ENCODE measurements at places on chromosomes 1 and 21.

DNA sequence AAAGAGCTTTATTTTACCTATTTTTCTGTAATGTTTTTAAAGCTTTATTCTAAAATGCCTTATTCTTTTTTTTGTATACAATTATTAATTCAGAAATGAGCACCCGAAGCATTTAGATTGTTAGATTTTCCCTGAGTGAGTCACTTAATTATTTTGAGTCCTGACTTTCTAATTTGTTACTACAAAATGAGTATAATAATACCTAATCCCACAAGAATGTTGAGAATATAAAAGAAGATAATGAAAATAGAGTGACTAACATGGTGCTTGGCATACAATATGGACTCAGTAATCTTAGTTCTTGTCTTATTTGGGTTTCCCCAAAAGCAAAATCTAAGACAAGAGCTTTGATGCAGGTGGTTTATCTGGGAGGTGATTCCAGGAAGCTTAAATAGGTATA is 142.2 kb downstream of the LHX8 start:
- no peak for DNase-seq

DNA sequence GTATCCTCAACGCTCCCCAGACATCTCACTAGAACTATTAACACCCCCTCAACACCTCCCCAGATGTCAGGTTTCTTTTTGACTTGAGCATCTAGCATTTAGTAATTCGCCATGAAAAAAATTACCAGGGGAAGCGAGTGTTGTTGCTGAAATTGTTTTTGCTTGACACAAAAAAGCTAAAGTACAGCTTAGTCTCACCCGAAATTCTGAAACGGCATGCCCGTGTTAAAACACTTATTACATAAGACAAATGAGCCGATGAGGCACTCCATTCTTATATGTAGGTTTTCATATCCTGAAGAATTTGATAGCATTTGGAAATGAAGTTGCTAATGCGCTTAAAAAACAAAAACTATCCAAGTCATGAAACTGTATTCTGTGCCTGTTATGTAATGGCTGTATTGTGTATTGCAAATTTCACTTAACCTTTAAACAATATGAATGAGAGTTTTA is 1.3 kb upstream of the NRIP1 start:
- DNase-seq = no peak

GRCh38 chr1:212147581-212148033 is 112.1 kb downstream of the DTL start:
- DNase-seq = no peak

DNA sequence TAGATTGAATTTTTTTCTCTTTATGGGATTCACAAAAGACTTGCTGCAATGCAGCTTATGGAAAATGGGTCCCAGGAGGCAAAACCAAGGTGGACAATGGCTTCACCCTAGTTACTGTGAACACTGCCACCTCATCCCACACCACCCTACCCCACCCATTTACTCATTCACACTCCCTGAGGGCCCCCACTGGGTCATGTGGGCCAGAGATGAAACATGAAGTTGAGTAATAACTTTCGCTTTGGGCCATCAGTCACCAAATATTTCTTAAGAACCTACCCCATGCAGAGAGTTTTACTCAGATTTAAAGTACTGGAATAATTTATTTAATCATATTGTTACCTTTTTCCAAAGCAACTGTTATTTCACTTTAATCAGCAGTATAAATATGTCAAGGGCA is 191.8 kb downstream of the TPR start:
- no peak for DNase-seq

DNA sequence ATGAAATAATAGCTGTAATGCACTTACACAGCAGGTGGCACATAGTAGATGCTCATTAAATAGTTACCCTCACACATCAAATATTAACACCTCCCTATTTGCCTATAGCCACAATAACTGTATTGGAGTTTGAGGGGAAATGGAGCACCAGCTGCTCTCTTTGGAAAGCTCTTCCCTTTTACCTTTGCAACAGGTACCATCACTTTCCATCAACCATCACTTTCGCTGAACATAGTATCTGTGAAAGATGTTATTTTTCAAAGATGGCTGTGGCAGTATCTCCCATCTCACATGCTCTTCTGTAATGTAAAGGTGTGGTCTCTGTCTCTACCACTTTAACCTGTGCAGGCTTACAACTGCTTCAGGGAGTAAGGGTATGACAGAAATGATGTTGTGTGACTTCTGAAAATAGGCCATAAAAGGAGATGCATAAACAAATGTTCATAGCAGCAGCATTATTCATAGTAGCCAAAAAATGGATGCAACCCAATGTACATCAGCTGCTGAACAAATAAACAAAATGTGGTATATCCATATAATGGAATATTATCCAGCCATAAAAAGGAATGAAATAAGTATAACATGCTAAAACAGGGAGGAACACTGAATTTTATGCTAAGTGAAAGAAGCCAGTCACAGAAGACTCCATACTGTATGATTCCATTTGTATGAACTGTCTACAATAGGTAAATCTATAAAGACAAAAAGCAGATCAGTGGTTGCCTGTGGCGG is 288.3 kb downstream of the AKT3 start:
- no peak for DNase-seq

- no peak for DNase-seq
Observed at GRCh38 chr21:42739061-42739931, 85.9 kb downstream of the PDE9A start.

DNA sequence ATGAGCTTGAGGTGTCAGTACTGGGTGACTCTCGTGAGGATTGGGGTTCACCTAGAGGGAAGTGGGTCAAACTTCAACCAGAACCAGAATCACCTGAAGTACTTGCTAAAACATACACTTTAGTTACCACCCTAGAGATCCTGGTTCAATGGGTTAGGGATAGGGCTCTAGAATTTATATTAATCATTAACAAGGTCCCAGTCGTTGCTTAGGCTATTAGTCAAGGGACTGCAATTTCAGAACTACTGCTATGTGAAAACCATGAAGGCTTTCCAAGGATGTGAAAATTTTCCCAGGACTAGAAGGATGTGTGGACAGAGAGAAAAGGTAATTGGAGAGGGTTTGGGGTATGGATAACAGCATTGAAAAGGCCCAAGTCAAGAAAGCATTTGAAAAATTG is 162.6 kb downstream of the GRIK1 start:
- no peak for DNase-seq

DNA sequence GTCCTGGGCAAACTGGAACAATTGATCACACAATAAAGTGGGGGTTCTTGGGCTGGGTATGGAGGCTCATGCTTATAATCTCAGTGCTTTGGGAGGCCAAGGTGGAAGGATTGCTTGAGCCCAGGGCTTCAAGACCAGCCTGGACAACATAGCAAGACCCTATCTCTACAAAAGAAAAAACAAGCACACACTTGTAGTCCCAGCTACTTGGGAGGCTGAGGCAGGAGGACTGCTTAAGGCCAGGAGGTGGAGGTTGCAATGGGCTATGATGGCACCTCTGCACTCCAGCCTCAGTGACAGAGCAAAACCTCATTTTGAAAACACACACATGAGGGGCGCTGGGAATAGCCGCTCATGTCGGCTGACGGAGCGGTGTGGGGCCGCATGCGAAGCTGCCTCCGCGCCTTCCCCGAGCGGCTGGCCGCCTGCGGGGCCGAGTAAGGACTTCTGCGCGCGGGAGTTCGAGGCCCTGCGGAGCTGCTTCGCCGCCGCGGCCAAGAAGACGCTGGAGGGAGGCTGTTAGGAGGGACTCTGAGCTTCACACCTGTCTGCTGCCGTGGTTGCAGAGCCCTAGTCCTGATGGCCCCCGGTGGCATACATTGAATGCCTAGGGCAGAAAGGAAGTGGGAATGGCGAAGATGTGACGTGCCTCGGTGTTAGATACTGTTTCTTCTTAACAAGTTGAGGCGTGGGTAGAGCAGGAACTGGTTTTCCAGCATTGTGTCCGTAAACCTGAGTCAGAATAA is 59.5 kb downstream of the ACBD3 start:
- no peak for DNase-seq

- DNase-seq = no peak
Observed at GRCh38 chr1:54335011-54335754, 71.0 kb downstream of the SSBP3 start.

DNA sequence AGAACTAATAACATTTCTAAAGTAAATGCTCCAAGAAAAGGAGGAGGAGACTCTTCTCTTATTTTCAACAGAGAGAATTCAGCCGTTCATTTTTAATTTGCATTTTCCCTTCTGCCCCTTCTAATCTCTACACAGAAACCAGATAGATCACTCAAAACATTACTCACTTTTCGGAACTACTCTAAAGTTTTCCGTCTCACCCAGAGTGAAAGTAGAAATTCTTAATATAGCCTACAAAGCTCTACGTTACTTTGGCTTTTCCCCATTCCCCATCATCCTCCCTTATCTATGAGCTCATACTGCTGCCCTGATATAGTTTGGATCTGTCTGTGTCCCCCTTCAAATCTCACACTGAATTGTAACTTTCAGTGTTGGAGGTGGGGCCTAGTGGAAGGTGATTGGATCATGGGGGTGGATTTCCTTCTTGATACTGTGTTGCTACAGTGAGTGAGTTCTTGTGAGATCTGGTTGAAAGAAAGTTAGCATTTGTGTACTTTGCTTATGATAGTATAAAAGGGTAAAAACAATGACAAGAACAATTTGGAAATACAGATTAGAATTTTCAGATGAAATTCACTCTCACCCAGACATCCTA is 188.2 kb downstream of the AMY1C start:
- DNase-seq = no peak

DNA sequence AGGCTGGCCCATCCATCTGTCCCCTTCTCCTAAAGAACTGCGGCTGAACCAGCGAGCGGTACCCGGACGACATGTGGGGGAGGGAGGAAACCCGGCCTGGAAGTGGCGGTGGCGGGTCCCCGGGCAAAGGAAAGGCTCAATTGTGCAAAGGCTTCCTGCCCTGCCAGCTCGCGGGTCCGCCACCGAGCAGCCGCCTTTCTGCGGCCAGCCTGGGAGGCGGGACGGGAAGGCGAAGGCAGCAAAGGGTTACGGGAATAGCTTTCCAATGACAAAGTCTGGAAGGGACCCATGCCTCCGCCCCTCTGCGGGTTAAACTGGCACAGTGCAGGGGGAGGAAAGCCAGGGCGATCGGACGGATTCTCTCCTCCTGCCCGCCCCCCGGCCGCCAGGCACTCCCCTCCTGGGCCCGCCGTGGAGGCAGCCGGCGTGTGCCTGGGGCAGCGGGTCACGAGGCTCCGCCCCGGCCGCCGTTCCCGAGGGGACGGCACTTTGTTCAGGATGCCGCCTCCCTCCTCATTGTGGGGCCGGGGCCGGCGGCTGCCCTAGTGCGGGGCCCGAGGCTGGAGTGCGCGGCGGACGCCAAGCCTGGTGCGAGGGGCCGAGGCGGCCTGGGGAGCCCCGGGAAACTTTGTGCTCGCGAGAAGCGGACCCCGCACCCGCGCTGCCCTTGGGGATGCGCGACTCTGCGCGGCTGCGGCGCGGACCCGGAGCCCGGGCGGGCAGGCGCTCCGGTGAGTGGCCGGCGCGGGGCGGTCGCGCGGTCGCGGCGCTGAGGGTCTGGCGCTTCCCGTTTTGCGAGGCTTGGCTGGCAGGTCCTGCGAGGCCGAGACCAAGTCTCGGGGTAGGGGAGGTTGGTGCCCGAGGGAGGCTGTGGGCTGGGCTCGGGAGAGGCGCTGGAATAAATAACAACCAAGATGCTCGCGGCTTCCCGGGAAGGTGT is at the start of gene NAV1:
TSS of gene NAV1 (plus strand) at position 516 of the 940 bp plus-strand sequence. CDS start 83,758 bp downstream, outside the sequence.
- DNase-seq = no peak

DNA sequence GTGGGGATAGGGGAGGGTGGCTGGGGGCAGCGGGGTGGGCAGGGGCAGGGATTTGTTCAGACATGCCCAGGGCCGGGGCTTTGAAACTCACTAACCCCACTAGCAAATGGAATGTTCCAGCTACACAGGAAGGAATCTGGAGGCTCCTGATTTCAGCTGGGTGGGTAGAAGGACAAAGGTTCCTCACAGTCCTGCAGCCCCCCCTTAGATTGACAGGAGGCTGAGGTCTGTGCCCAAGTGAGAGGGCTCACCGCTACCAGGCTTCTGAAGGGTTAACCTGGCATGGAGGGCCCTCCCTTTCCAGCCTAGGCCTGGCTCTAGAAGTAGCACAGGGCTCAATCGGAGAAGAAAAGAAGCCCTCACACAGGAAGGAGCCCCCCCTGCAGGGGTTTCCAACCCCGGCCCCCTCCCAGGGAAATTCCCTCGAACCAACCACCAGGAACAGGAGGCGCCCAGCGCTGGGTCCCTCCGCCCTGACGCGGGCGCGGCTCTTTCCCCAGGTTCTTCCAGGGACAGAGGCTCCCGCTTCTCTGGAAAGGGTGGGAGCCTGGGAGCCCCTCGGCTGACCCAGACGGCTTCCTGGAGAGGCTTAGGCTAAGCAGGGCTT is 3.3 kb downstream of the EPHA2 start:
- DNase-seq = no peak

GRCh38 chr1:39440856-39441255 is 50.6 kb upstream of the BMP8A start:
- no peak for DNase-seq

DNA sequence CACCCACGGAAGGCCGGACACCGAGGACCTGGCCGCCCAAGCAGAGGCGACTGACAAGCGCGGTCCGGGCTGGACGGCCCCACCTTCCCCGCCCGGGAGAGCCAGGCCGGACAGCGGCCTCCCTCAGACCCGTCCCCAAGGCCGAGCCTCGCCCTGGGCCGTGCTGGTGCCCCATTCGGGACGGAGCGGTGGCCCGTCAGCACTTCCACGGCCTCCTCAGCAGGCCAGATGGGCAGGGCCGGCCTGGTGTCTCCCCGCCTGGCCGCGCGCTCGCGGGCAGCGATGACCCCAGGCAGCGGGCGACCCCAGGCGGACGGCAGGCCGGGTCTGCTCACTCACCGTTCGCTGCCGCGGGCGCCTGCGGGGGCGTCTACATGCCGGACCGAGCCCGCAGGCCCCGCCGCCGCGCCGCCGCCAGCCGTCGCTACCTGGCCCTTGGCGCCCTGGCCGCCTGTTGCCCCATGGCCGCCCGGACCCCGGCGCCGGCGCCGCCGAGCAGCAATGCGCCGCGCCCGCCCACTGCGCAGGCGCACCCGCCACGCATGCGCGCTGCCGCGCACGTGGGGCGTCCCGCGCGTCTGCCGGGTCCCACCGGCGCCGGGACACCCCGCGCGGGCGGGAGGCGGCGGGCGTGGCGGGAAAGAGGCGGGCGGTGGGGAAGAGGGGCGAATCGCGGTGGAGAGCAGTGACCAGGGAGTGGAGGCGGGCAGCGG is at the start of gene NADK:
TSS of gene NADK (minus strand) at position 521 of the 713 bp plus-strand sequence. CDS start 13,064 bp downstream, outside the sequence.
- DNase-seq = no peak

DNA sequence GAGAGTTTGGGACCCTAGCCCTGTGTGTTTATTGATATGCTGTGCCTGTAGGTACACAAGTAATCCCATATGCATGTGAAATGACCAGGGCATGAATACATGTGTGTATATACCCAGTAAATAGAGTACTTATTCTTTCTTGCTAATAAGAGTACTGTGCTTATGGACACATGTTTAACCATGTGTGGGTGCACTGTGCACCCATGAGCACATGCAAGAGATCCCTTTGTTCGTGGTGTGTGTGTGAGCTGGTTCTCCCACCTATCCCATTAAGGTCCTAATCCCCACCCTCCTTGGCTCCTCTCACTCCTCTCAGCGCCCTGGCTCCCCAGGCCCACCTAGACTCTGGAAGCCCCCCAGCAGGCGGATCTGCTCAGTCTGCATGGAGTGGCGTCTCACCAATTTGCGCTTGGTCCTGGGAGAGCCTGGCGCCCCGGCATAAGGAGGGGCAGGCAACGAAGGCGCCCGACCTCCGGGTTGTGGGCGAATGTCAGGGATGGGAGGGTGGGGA is 2.2 kb upstream of the LIX1L start:
- DNase-seq = no peak

Measured in NCI-H2081 treated with DMSO at 0.1 percent for 48 hours (cell line).